HCEC 1CT (cell line): ENCODE measurements at places on chromosomes 6 and 20.
A peak's percentile ranks its signal among the peaks of the same experiment; 100 is the strongest.

- no peak for DNase-seq
Observed at GRCh38 chr6:164871783-164872182, 437.6 kb downstream of the C6orf118 start.

DNA sequence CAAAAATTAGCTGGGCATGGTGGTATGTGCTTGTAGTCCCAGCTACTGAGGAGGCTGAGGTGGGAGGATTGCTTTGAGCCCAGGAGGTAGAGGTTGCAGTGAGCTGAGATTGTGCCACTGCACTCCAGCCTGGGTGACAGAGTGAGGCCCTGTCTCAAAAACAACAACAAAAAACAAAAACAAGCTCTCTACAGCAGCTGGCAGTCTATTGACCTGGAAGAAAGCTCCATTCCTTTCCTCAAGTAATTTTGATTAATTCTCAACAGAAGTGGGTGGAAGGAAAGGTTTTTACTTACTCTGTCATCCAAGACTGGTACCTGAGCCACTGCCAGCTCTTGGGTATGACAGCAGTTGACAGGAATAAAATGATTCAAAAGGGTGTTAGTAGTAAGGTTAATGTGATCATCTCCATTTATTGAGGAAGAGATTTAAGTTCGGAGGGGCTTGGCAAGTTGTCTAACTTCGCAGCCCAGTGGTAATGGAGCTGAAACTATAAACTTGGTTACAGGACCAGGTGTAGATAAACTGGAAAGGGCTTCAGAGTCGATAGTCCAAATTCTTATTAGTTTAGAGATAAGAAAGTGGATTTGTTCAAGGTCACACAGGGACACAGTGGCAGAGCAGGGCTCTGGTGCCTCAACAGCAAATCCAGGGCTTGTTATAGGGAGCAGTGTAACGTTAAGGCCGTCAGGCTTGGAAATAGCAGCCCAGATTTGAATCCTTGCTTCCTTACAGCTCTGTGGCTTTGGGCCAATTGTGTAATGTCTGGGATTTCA lies 14.8 kb downstream of the SRSF3 start:
- no peak for DNase-seq

- DNase-seq = no peak
Observed at GRCh38 chr6:151900256-151900655, 92.8 kb downstream of the ESR1 start.

DNA sequence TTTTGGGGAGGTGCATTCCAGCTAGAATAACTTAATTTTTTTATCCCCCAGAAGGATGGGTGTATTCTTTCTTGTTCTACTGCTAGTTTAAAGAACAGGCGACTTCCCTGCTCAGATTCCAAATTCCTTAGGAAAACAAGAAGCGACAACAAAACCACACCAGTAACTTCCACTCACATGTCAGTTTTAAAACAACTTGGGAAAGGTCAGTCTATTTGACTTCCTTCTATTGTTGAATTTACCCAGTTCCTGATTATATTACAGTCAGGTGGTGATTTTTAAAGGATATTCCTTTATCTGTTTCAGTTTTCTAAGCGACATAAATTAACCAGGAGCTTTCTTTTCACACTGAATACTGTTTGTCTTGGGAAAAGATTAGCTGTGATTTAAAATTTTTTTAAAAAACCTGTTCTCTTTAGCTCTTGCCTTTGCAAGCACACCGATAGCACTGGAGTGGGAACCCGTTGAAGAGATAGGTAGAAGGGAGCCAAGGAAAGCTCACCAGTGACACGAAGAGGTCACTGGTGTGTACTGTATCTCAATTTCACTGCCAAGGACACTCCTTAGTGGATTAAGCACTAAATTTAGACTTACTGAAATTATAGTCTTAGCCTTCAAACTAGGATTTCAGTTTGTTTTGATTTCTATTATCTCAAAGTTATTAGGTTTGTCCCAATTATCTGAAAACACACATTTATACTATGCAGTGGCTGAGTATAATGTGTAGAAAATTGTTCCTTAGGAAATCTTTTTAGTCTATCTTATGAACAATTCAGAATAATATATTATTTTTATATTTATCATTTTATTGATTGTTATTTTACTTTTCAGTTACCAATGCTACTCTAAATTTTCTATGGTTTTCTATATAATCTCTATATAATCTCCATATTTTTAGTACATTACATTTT lies 22.3 kb downstream of the MARCKS start:
- peak; percentile 66 for DNase-seq

- no peak for DNase-seq
Observed at GRCh38 chr20:49668181-49668877, 45.3 kb downstream of the B4GALT5 start.
